Bronchus fibroblast of lung (primary cell): ENCODE measurements at places on chromosomes 3 and 15. TPM values are rescaled to one million over a fixed set of nuclear protein-coding genes. Genes with fewer than 3 reads are reported as not detected.

MAP4 gene
- 141 and 146 TPM in 2 replicates for total RNA-seq

KNG1 gene
- not detected in 2 replicates for total RNA-seq

LNP1 gene
- total RNA-seq, result 3.0 and 3.2 TPM in 2 replicates

IL17RE gene
- 3.9 and 6.6 TPM in 2 replicates for total RNA-seq

MED12L gene
- 0.17 and 0.30 TPM in 2 replicates for total RNA-seq

SEMA6D gene
- total RNA-seq, result 1.8 and 3.4 TPM in 2 replicates
